Upper lobe of right lung (tissue), 1 donor: ENCODE measurements at places on chromosomes 3 and 15. TPM values are rescaled to one million over a fixed set of nuclear protein-coding genes. Genes with fewer than 3 reads are reported as not detected.

DNA sequence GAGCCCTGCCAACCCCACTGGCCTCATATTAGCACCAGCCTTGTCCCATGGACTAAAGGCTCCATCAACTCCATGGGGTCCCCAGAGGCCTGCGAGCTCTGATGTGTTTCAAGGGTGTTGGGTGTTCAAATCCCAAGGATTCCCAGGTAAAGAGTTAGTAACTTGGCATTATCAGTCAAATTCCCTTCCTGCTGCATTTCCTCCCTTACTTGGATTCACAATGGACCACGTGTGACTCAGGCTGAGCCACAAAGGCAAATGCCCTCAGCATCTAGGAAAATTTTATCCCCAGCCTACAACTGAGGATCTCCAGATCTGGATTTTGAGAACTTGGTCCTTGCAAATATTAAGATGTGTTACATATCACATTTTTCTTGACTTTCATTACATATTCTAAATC, 58.8 kb downstream of the GADL1 start:
- no peak for DNase-seq
- no peaks in the 10 kb centered on the region for H3K27me3 ChIP-seq
- no peaks in the 10 kb centered on the region for H3K36me3 ChIP-seq
- H3K4me3 ChIP-seq = no peak overlapping the region
- H3K4me1 ChIP-seq = no peaks in the 10 kb centered on the region

TGM5 gene
- not detected for total RNA-seq

ZNF80 gene
- not detected for total RNA-seq

GPR171 gene
- 3.2 TPM for total RNA-seq
